Activated CD4-positive, alpha-beta T cell treated with anti-CD3 and anti-CD28 coated beads, Interleukin-2, Interleukin-6, amounts not matched to agents 100 ng/mL and 50 ng/mL, durations not matched to agents 16 hours and 8 hours (primary cell): ENCODE measurements at places on chromosomes 11 and 22.

GRCh38 chr11:20031155-20032001, 128.9 kb downstream of the DBX1 start:
- no peak for DNase-seq

DNA sequence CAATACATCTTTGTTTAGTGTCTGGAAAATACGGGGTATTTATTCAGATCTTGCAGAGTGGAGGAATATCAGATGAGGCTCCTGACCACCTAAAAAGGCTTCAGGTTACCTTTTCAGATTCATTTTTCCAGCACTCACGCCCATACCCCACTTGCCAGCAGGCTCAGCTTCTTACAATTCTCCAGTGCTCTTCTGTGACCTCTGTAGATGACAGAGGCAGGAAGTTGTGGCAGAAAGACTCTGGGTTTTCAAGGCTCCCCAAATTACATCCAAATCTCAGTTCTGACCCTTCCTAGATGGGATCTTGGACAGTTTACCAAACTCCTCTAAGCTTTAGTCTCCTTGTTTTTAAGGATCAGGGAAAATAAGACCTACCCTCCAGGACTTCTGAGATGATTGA, 61.1 kb downstream of the SYTL2 start:
- DNase-seq: peak; percentile 41

GRCh38 chr11:72144807-72145565, 9.5 kb downstream of the FOLR3 start:
- no peak for DNase-seq

GRCh38 chr11:43919852-43920597, 22.4 kb upstream of the C11orf96 start:
- no peak for DNase-seq

GRCh38 chr22:21444701-21445436, 22.3 kb upstream of the TMEM191C start:
- peak; percentile 0 for DNase-seq
